Skin of body (tissue), 3 donors: ENCODE measurements at places on chromosomes 1 and 21. TPM values are rescaled to one million over a fixed set of nuclear protein-coding genes. Genes with fewer than 3 reads are reported as not detected.

- no peak for DNase-seq
Observed at GRCh38 chr1:2971609-2972008, 49.7 kb upstream of the ACTRT2 start.

- no peak for DNase-seq
Observed at GRCh38 chr21:46220275-46220810, 8.2 kb downstream of the LSS start.

Gene ZBTB18
- 14.4 TPM for total RNA-seq

Gene FCRLB
- 0.39 TPM for total RNA-seq

DNA sequence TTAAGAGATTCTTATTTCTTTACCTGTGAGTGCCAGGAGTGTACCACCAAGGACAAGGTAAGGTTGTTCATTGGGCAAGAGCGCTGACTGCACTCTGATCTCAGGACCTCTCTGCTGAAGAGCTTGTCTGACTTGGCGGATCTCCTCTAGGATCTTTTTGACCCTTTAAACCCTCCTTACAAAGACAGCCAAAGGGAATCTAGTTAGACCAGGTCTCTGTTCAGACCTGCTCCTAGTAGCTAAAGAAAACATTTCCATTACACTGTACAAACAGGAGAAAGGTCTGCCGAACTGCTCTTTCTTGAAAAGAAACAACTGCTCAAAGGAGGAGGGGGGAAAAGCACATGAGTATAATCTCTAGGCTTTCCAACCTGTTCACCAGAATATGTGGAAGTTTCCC is 49.3 kb downstream of the SMYD2 start:
- no peak for DNase-seq

Gene OR2T11
- not detected for total RNA-seq

GRCh38 chr1:62352387-62352786 is 33.2 kb upstream of the KANK4 start:
- no peak for DNase-seq

Gene ZNF281
- 13.5 TPM for total RNA-seq

Gene RNF186
- total RNA-seq: not detected

Gene CELA3B
- not detected for total RNA-seq

DNA sequence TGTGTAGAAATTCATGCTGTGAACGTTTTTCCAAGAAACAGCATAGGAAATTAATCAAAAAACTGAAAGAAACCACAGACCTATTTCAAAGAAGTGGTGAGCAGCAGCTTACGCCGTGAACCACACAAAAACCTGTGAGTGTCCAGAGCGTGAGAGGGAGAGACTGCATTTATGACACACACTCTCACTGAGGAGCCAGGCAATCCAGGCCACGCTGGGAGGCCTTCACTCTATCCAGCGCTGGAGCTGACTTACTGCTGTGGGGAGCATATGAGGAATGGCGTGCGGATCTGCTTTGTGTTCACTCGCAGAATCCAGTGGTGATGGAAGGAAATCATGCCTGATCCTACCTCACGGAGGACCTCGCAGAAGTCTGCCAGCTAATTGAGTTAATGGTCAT is 12.7 kb downstream of the ADAMTS1 start:
- DNase-seq: no peak

GRCh38 chr1:204928671-204929486 is 58.2 kb downstream of the NFASC start:
- DNase-seq: no peak

GRCh38 chr1:109292364-109292763 is 9.4 kb upstream of the PSRC1 start:
- DNase-seq: no peak

DNA sequence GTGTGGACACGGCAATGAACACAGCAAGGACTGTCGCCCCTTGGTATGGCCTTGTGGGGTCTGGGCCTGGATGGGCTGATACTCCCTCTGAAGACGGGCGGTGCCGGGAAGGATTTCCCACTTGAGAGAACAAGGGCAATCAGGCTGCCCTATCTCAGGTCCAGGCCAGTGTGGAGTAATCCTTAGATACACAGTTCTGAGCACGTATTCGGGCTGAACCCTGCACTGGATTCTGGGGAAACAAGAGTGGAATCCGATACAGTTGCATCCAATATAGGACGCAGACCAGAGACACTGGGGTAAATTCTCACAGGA is 177.7 kb downstream of the TRABD2B start:
- no peak for DNase-seq

Gene ADGRL2
- total RNA-seq: 172 TPM

DNA sequence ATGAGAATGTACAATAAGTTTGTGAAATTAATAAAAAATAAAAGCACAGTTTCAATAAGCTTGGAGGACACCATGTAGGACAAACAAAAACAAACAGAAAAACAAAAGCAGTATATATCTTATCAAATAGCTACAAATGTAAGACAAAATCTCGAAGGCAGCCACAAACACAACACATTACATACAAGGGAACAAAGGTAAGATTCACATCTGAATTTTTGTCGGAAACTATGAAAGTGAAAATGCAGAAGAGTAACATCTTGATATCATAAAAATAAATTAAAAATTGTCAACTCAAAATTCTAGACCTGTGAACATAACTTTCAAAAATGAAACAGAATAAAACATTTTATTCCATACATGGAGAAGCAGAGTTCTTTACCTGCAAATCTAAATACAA is 1049.5 kb upstream of the ADGRL2 start:
- no peak for DNase-seq

- DNase-seq: no peak
Observed at GRCh38 chr1:117894078-117894477, 35.3 kb downstream of the GDAP2 start.

DNA sequence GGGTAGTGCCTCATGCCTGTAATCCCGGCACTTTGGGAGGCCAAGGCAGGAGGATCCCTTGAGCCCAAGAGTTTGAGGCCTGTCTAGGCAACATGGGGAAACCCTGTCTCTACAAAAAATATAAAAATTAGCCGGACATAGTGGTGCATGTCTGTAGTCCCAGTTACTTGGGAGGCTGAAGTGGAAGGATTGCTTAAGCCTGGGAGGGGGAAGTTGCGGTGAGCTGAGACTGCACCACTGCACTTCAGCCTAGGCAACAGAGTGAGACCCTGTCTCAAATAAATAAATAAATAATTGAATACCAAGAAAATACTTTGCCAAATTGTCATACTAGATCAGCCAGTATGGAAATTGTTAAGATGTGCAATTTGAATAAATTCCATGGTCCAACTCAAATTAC is 5.9 kb upstream of the RBBP5 start:
- DNase-seq: no peak

- DNase-seq: no peak
Observed at GRCh38 chr1:117655220-117655577, 49.4 kb downstream of the TENT5C start.

Gene BLZF1
- total RNA-seq: 32.7 TPM

DNA sequence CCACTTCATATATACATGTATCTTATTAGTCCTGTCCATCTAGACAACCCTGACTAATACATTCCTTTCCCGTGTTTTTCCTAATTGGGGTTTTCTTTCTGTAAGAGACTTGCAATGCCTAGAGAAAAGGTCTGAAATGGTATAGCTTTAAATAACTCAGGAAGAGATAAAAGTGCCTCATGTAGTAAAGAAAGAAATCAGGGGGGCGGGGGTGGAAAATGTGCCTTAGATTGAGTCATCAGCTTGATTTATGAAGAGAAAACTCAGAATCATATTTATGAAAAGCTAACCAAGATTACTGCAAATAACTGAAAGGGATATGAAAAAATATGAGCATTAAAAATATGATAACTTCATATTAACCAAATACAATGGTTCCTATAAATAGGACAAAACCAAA is 345.8 kb upstream of the CHRM3 start:
- no peak for DNase-seq

Gene AMY2A
- not detected for total RNA-seq

Gene HSD3B1
- 1.2 TPM for total RNA-seq

DNA sequence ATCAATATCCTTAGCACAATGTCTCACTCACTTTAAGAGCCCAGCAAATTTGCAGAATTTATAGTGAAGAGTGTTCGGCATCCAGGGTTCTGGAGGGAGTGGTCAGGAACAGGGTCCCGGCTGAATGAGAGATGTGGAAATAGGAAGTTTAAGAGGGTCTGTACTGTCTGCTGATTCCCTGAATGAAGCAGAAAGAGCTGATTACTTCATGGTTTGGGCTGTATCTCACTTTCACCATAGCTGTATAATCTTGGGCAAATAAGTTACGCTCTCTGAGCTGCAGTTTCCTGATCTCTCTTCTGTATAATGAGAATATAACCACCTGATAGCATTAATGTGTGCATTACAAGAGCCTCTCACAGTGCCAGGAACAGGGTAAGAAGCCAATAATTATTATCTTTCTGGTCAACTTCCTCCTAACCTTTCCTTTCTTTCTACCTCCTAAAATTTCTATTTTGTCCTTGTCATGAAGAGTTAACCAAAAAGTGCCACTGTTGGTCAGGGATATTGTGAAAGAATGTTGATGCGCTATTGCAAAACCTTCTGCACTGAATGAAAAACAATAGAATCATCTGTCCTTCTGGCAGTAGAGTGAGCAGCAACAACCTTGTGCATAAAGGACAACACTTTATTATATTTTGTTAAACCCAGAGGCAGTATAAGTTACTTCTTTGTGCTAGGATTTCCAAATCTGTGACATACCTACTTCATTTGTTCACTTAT is 14.7 kb upstream of the PTGFR start:
- no peak for DNase-seq

GRCh38 chr1:9311029-9311428 is 18.3 kb downstream of the SPSB1 start:
- no peak for DNase-seq

Gene SERINC2
- total RNA-seq: 4.4 TPM

Gene TFB2M
- total RNA-seq: 15.5 TPM

DNA sequence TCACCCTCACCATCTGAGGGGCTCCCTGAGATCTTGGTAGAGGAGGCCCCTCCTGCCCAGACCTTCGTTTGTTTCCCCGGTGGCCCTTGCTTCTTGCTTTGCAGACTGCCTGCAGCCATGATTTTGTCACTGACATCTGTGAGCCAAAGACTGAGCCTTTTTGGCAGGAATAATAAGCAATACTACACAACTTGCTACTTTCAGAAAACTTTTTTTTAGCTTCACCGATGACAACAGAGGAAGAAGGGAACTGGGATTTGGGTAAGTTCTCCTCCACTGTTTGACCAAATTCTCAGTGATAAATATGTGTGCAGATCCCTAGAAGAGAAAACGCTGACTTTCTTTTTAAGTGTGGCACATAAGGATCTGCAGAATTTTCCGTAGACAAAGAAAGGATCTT is 11.7 kb upstream of the CD101 start:
- no peak for DNase-seq

DNA sequence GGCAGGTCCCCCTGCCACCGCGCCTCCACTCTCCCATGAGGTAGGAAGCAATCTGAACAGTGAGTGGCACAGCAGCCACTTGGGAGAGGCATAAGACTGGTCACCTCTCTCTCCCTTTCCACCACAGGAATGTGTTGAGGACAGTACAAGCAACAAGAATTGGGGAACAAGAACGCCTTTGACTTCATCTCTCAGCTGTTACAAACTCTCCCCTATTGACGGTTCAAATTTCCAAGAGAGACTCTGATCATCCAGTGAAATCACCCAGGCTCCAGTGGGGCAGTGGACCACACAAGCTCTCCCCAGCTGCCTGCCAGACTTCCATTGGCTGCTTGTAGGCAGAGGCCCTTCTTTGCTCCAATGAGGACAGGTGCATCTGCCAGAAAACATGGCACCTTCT is 249.9 kb upstream of the JUN start:
- DNase-seq: no peak
